ENCODE measurements at places on chromosomes 5 and 9.
A peak's percentile ranks its signal among the peaks of the same experiment; 100 is the strongest.

DNA sequence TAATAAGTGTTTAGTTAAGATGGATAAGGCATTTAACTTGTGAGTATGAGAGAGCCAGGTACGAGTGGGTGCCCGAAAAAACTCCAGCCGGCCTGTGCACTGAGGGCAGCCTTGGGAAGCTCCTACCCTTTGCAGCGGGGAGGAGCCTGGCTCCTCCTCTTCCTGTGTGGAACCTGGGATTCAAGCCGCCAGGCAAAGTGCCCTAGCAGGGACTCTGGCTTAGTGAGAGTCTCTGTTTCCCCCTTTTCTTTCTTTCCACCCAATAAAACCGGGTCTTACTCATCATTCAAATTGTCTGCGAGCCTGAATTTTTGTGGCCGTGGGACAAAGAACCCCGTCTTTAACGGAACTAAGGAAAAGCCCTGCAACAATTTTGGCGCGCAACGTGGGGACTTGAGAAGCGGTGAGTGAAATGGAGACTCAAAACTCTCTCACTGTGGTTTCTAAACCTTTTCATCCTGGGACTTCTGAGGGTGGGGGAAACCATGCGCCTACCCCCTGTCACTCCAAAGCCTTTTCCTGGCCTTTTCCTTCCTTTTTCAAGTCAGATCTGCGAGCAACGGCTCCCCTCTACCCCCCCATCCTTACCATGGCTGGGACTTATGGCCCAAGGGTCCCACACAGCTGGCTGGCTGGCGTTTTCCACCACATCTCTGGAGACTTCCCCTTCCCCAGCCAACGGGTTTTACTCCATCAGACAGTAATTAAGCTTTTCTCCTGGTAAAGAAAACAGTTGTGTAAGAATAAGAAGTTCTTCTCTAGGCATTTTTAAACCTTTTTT is 535.7 kb upstream of the ACO1 start:
- DNase-seq: no peak

DNA sequence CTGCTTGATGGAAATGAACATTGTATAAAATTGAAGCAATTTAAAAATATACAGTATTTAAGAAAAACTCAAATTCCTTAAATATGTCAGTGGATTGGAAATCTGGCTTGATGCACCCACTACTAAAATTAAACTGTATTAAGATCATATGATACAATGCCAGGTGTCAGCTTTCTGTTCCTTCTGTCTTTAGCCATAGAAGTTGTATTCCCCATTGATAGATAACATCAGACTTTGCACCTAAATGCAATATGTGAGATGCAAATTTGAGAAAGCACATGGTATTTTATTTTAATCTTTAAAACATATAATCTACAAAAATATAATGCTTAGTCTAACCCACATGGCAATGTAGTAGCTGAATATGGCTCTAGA is 697.4 kb upstream of the WWC1 start:
- DNase-seq: no peak

DNA sequence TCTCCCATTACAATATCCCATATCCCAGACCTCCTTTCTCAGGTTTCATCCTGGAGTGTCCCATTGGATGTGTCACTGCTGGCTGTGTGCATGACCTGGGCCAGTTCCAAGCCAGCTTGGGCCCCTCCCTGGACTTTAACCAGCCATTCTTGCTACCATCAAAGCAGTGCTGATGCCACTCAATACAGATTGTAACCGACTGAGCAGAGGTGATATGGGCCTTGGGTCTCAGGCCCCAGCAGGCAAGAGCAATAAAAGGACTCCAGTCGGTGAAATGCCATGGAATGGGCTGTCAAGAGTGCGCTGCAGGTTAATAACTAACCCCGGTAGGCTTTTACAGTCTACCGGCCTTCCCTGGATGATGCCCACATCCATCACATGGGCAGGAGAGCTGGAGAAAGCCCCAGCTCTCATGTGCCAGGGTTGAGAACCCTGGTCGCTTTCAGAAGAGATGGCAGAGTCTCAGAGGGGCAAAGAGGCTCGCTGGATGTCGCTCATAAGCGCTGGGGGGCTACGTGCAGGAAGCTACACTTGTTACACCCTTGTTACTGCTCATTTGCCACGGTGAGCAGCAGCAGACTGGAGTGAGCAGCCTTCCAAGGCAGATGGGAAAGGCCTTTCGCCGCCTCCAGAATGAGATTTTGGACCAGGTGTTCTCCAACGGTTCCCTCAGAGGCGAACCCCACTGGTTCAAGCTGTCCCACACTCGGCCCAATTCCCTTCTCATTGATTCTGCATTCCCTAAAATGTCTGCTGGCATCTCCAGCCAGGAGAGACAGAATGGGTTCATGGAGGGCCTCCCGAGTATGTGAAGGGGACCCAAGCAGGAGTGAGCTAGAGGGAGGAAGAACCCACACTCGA is 13.2 kb downstream of the EPB41L4B start:
- no peak for DNase-seq

DNA sequence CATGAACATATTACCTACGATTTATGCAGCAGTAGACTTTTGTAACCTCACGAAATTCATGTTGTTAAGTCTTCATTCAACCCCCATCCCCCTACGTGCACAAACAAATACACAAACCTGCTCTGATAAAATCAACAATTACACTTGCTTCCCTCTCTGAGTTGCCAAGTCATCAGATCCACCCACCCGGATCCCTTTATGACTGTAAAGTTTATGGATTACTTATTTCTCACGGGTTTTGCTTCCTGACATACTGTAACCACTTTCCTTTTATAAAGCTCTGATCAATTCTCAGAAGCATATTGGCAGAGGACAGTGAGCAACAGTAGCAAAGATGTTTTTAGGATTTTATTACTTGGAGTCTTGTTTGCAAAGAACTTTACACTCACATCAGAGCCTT is 70.5 kb downstream of the MLLT3 start:
- DNase-seq: no peak

GRCh38 chr5:14410394-14411201 is 171.0 kb upstream of the OTULINL start:
- DNase-seq: no peak

DNA sequence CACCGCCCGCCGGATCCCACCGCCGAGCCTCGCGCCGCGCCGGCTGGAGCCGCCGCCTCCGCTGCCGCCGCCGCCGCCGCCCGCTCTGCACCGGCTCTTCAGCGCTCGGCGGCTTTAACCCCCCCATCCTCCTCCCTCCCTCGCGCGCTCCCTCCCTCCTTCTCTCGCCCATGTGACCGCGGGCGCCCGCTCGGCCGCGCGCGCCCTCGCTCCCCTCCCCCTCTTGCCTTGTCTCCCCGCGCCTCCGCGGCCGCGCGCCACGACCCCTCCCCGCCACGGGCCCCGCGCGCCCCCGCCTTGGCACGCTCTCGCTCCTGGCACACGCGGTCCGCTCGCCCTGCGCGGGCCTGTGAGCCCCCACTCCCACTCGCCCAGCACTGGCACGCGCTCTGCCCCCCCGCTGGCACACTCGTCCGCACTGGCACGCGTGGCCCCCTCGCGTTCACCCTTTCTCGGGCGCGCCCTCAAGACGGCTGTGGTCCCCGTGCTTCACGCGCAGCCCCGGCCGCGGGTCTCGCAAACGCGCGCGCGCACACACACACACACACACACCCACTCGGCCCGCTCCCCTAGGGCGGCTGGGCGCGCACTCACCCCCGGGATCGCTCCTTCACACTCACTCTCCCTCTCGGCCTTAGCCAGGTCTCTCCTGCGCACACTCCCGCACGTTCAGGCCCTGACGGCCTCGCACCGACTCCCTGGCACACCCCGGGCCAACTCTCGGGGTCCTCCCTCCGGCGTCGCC is at the start of gene CNTFR:
TSS of gene CNTFR (minus strand) at position 89 of the 745 bp plus-strand sequence. CDS start 20,743 bp downstream, outside the sequence.
- DNase-seq: no peak

- DNase-seq: no peak
Observed at GRCh38 chr5:22431840-22432239, 421.3 kb downstream of the CDH12 start.

- DNase-seq: no peak
Observed at GRCh38 chr5:160029004-160029403, 20.1 kb downstream of the TTC1 start.

DNA sequence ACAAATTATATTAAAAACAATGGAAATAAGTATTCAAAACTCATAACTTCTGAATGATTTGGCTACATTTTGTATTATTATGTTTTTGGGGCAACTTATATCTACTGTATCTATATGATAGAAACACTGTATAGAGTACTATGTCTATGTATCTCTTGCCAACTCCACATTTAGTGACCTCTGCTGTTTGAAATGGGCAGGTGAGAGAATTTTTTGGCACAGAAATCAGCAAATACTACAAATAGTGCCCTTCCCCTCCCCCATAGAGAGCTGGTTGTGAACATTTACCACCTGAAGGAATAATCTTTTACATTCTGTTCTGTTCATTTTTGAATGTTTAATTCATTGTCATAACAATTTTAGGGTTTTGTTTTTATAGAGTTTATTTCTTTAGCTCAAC is 545.3 kb downstream of the PDE4D start:
- no peak for DNase-seq

GRCh38 chr5:123937230-123937629 is 425.3 kb downstream of the CSNK1G3 start:
- DNase-seq: no peak

- no peak for DNase-seq
Observed at GRCh38 chr9:71472400-71472799, 295.9 kb downstream of the CEMIP2 start.

DNA sequence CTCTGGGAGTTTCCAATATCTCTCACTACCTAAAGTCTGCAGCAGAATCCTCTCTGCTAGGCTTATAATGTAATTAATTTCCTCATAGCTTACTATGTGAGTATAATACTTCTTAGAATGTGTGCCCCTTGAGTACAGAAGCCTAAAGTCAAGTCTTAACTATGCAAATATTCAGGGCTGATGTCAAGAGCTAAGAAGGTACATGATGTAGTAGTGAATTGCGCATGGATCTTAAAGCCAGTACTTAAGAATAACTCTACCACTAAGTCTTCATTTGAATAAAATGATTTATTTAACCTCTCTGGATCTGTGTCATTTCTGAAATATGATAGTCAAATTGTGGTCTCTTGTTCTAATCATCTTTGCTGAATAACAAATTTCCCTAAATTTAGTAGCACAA is 442.9 kb downstream of the DTWD2 start:
- DNase-seq: no peak

- no peak for DNase-seq
Observed at GRCh38 chr9:91489361-91489899, 65.8 kb upstream of the NFIL3 start.

DNA sequence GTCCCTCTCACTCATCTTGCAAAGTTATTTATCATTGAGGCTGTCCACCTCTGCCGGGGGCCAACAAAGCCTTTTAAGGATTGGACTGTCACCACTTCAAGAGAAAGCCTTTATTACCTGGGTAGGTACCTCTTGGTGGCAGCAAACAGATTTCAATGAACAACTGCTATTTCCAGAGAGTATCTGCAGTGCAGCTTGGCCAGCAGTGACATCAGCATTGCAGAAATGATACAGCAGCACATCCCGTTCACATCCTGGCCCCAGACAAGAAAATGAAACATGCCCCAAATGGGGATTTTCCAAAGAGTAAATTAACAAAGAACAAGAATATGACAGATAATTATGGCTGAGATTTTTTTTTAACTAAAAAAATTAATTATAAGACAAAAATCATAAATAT is 2.3 kb upstream of the SPATA6L start:
- DNase-seq: no peak

DNA sequence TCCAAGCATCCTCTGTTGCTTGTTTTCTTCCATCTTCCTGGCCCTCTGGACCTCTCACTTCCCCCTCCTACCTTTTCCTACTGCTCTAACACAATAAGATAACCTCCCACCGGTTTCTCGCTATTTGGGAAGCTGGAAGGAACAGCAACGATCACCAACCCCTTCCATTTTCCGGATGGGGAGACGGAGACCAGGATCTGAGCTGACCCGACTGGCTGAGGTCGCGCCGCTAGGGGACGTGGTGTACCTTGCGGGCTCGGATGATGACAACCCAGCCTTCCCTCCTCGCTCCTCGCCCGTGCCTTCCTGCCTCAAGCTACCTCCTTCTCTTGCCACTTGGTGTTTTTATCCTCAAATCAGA is 1.9 kb downstream of the LPAR1 start:
- DNase-seq: peak; percentile 27

- no peak for DNase-seq
Observed at GRCh38 chr5:75088648-75089047, 36.3 kb upstream of the GCNT4 start.

DNA sequence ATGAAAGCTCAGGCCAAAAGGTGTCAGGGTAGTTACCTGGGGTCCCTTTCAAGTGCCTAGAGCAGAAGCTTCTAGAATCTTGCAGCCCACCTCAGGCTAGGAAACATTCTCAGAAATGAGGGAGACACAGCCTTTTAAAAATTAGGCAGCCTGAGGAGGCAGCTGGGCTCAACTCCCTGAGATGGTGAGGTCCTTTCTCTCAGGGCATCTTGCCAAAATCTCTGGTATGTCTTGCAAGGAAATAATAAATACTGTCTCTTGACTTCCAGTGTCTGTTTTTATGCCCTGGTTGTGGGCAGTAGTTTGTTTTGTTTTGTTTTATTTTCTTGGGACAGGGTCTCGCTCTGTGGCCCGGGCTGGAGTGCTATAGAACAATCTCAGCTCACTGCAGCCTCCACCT is 100.9 kb upstream of the APC start:
- no peak for DNase-seq

DNA sequence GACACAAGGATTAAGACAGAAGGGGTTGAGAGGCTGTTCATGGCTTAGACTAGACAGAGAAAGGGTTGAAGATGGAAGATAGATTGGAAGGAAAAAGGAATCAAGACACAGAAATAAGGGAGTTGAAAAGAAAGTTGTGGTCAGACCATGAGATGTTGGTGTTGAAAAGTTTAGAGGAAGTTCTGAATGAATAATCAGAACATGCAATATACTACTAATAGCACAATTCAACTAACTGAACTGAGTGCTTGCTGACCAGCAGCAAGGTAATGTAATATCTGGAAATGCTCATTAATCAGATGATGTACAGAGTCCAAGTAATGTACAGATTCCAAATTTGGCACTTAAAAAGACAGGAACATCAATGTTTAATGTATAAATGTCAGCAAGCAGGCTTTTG is 10.6 kb upstream of the NNT start:
- DNase-seq: no peak

GRCh38 chr9:135811801-135812200 is 95.5 kb downstream of the CAMSAP1 start:
- peak; percentile 80 for DNase-seq

- peak; percentile 1 for DNase-seq
Observed at GRCh38 chr5:81922854-81923279, 49.0 kb upstream of the ATG10 start.

GRCh38 chr9:93533863-93534262 is 42.5 kb upstream of the PHF2 start:
- no peak for DNase-seq

- no peak for DNase-seq
Observed at GRCh38 chr5:35304291-35304690, 74.0 kb upstream of the PRLR start.

GRCh38 chr5:61303346-61303745 is 28.7 kb upstream of the ZSWIM6 start:
- no peak for DNase-seq
